Keratinocyte (primary cell): ENCODE measurements at places on chromosomes 12 and 14.

- DNase-seq, result peak; percentile 44
Measured at GRCh38 chr12:55188974-55189556, 31.8 kb upstream of the OR10A7 start.

DNA sequence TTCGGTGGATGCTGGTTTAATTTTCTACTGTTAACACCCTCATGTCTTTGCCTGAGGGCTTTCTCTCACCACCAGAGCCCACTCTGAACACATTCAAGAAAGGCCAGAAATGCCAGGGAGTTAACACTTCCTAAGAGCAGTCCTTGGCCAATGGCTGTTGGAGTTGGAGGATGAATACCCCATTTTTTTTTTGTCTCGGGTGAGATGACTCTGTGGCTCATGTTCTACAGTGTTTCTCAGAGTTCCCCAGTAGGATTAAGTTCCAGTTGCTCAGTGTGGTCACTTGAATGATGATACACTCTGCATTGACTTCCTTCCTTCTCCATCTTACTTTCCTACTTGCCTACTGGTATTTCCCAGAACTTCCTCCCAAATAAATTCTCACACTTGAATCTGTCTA is 65.8 kb downstream of the FOS start:
- no peak for DNase-seq

- no peak for DNase-seq
Measured at GRCh38 chr12:93734784-93735183, 57.6 kb downstream of the CRADD start.

GRCh38 chr12:50524621-50525020 is 19.8 kb downstream of the DIP2B start:
- DNase-seq, result no peak

- no peak for DNase-seq
Measured at GRCh38 chr12:26728205-26729050, 104.6 kb downstream of the ITPR2 start.

GRCh38 chr12:74285773-74286172 is 251.9 kb upstream of the ATXN7L3B start:
- peak; percentile 26 for DNase-seq

- DNase-seq, result no peak
Measured at GRCh38 chr12:51023625-51024382, 2.4 kb downstream of the SLC11A2 start.

DNA sequence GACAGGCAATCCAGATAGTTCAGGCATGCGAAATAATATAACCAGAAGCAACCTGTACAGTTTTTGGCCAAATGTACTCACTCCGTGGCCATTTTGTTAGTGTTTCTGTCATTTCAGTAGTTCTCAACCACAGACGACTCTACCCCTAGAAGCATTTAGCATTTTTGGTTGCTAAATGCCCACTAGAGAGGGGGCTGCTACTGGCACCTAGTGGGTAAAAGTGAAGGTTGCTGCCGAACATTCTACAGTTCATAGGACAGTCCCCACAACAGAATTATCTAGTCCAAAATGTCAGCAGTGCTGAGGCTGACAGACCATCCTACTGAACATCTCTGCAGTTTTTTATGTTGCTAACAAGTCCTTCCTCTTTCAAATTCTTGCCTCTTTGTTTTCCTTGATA is 107.4 kb downstream of the TSHR start:
- DNase-seq, result no peak

GRCh38 chr12:109968801-109969200 is 27.4 kb downstream of the GIT2 start:
- DNase-seq, result no peak

DNA sequence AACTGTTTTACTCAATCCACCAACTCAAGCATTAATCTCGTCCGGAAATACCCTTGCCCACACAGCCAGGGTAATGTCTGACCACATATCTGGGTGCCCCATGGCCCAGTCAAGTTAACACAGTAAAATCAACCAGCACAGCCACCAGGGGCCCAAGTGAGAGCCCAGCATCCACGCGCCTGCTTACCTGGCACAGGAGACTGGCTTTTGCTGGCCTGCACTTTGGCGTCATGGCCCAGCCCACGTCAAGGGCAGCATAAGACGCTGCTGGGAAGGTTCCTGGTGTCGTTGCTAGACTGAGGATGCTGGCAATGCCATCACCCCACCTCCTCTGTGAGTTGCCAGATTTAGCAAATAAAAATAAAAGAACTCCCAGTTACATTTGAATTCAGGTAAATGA is 53.6 kb upstream of the BCL11B start:
- no peak for DNase-seq

DNA sequence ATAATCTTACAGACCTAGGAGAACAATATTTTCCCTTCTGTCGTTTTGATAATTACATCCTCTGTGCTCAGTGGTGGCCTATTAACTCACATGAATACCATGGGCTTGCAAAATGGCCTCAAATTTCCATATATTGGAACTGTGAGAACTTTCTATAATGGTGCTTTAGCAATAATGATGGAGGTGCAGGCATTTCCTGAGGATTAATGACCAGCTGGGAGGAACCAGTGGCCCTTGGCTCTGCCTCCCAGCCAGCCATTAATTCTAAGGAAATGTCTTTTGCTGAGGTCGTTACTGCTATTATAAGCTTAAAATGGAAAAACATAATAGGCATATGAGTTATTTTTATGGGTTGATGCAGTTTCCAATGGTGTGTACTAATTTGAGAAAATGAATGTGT is 33.6 kb downstream of the HMGA2 start:
- DNase-seq, result no peak

- no peak for DNase-seq
Measured at GRCh38 chr12:75378354-75378753, 12.5 kb upstream of the GLIPR1L2 start.

GRCh38 chr12:62603061-62603810 is 136.6 kb downstream of the MON2 start:
- no peak for DNase-seq

DNA sequence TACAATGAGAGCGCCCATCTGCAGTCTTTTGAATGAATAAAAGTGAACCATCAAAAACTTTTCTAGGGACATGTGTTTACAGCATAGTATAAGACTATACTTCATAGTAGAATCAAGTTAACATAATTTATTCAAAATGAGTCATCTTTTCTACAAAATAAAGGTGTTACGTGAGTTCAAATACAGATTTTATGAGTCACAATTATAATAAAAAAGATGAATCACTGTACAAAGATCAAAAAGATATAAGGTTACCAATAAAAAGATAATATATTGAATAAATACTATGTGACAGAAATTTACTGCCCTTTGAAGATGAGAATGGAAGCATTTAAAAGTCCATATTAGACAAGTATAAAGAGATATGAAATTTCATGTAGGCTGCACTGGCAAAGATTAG is 2.8 kb downstream of the MBIP start:
- no peak for DNase-seq

- DNase-seq, result no peak
Measured at GRCh38 chr12:62370189-62370588, 96.4 kb upstream of the MON2 start.

GRCh38 chr12:26832822-26833742 is at the start of gene ITPR2:
Gene ITPR2, minus strand, starts transcription at chr12:26833194. Its CDS starts 413 bp downstream, at chr12:26832781.
- no peak for DNase-seq

GRCh38 chr14:82710267-82710841 is 1176.7 kb upstream of the SEL1L start:
- no peak for DNase-seq

GRCh38 chr12:75655315-75655806 is 144.0 kb upstream of the KRR1 start:
- no peak for DNase-seq

DNA sequence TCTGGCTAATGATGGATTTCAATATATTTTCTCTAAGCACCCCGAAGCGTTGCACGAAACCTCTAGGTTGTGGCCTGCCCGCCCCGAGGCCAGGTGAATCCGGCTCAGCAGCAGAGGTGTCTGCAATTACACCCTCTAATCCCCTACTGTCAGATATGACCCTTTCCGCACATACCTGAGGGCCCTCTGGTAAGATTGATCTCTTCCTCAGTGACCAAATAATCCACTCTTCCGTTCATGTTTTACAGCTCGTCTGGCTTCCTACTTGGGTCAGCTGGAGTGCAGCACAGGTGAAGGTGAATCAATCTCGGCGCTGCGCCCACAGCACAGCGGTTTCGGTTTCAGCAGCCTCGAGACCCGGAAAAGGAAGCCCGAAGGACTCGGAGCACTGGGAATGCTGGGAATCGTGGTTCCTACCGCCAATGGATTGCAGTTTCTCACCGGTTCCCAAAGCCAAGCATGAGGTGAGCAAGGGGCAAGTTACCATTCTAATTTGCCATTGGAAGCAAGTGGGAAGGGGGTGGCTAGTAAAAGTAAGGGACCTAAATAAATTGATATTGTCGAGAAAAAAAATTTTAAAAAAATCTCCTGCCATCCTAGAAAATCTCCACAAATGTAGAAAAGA is at the start of gene SYNJ2BP:
SYNJ2BP (minus strand) TSS at position 366 of the 625 bp plus-strand sequence; CDS start at position 239, 127 bp downstream.
- DNase-seq, result no peak

DNA sequence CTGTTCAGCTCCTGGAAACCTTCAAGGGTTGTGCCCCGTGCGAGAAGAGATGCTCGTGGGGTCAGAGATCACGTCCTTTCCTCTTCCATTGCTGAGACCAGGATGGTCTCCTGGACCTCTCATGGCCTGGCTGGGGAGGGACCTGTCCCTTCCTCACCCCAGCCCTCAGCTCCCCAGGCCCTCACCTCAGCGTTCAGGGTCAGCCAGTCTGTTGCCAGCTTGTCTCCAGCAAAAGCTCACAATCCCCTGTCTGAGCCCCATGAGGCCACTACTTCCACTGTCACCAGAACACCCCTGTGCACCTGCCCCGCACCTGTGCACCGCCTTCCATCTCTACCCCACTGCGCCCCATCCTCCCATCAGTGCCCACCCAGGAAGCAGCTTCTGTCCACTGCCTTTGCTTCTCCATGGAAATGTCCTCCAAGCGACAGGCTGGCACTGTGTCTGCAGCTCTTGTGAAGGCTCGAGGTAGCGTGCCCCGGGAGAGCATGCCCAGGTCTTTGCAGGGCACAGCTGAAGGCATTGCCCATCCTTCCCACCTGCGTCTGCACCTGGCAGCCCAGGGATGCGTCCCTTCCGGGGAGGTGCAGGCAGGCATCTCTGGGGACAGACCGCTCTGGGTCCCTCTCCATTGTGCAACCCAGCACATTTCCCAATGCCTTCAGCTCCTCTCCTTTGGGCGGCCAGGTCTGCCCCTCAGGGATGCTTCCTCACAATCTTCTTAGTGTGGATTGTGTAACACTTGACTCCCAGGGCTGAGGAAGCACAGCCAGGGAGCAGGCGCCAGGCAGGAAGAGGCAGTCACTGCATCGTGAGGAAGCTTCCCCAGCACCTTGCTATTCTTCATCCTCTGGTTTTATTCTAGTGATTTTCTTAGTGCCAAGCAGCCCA is 179.6 kb downstream of the ADGRD1 start:
- no peak for DNase-seq

- DNase-seq, result no peak
Measured at GRCh38 chr12:18281941-18282340, 20.6 kb downstream of the PIK3C2G start.

GRCh38 chr12:55684761-55685370 is 22.8 kb downstream of the ITGA7 start:
- DNase-seq, result no peak

GRCh38 chr12:13769273-13769672 is 212.1 kb downstream of the GRIN2B start:
- DNase-seq, result no peak

- no peak for DNase-seq
Measured at GRCh38 chr12:88383405-88383804, 196.9 kb downstream of the KITLG start.

- DNase-seq, result no peak
Measured at GRCh38 chr12:2447861-2448260, 346.9 kb upstream of the FKBP4 start.

DNA sequence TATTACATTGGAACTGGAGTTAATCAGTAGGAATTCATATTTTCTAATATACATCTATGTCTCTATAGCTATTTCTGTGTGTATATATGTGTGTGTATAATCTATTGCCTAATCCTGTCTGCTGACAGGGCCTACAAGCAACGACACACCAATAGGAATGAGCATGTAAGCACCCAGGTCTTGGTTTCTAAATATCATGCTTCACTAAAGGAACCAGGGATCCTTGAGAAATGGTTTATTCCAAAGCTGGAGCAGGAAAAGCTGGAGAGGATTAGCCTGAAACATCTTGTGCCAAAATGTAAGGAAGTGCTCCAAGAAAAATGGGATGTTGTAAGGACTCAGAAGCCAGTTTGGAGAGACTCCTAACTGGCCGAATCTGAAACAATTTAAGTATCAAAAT is 29.3 kb upstream of the LGALS3 start:
- DNase-seq, result no peak

- no peak for DNase-seq
Measured at GRCh38 chr14:96754845-96755184, 42.4 kb upstream of the VRK1 start.

DNA sequence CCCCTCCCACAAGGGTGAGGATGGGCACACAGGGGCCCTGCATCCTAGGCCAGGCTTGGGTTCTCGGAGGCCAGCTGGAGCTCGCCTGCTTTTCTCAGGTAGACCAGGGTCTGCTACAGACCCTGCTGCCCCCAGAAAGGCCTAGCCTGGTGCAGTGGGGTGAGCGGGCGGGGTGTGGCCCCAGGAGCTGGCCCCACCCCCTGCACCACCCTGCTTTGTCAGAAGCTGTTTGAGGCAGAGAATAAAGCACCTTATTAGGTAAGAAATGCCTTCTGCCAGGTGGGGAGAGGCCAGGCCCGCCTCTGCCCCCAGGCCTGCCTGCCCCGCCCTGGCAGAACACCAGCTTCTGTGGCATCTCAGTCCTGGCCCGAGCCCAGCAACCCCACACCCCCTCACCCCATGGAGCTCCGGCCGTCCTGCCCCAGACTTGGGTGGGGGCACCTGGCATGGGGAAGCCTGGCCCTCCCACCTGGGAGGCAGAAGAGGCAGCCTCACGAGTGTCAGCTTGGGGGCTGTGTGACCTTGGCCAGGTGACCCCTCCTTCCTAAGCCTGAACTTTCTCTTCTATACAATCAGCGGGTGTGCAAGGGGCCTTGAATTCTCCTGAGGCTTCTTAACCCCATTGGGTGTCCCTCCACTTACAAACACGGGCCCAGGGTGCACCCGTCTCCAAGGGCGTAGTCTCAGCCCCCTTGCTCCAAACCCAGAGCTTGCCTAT is 43.2 kb downstream of the KRT80 start:
- DNase-seq, result peak; percentile 96

DNA sequence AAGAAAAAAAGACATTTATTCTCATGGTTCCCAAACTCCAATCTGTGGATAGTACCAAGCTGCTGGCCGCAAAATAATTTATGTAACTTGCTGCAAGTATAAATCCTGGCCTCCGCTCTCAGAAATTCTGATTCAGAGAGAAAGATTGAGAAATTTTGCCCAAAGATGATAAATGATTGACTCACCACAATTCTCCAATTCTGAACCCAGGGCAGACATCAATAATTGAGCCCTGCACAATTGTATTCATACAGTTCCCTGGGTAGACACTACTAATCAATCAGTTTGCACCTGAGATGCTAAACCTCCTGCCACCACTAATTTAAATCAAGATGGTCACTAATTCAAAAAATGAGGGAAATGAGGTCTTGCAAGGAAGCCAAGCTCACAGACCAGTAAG is 38.2 kb downstream of the TRPV4 start:
- no peak for DNase-seq

GRCh38 chr12:46629331-46630229 is 196.2 kb downstream of the SLC38A4 start:
- DNase-seq, result no peak

- no peak for DNase-seq
Measured at GRCh38 chr12:115261691-115262398, 577.9 kb upstream of the TBX3 start.
